ENCODE measurements at places on chromosomes 2 and 18. TPM values are rescaled to one million over a fixed set of nuclear protein-coding genes. Genes with fewer than 3 reads are reported as not detected.

TXNDC2 gene
- total RNA-seq = not detected

SIX3 gene
- total RNA-seq = not detected

SMYD1 gene
- total RNA-seq = not detected

TPO gene
- total RNA-seq = not detected

THOC1 gene
- total RNA-seq = 20.2 TPM

MC5R gene
- total RNA-seq = not detected

FOXD4L1 gene
- total RNA-seq = not detected

ICA1L gene
- 3.1 TPM for total RNA-seq

PSD4 gene
- total RNA-seq = 8.4 TPM

MYO1B gene
- total RNA-seq = 41.3 TPM

RAX gene
- total RNA-seq = not detected

ERICH2 gene
- total RNA-seq = not detected

FAM124B gene
- not detected for total RNA-seq

YPEL5 gene
- 23.8 TPM for total RNA-seq

DNAH7 gene
- total RNA-seq = under 0.01 TPM

SGPP2 gene
- total RNA-seq = 0.17 TPM

CCBE1 gene
- 52.3 TPM for total RNA-seq

ZSWIM2 gene
- not detected for total RNA-seq

UBR3 gene
- total RNA-seq = 10.4 TPM

LRRTM1 gene
- not detected for total RNA-seq

HOXD9 gene
- total RNA-seq = not detected
